ENCODE measurements at places on chromosomes 12 and 14. TPM values are rescaled to one million over a fixed set of nuclear protein-coding genes. Genes with fewer than 3 reads are reported as not detected.

Gene PTPN21
- 24.6 TPM for polyA plus RNA-seq

Gene PPP1R1A
- 6.9 TPM for polyA plus RNA-seq

Gene FERMT2
- polyA plus RNA-seq: 136 TPM

Gene DBX2
- not detected for polyA plus RNA-seq

Gene TSPAN9
- polyA plus RNA-seq: 81.2 TPM

Gene RIPK3
- polyA plus RNA-seq: 2.1 TPM

Gene CYP46A1
- 6.1 TPM for polyA plus RNA-seq

Gene CEBPE
- polyA plus RNA-seq: 0.10 TPM

Gene CRY1
- 27.5 TPM for polyA plus RNA-seq

Gene BHLHE41
- 0.86 TPM for polyA plus RNA-seq

Gene EML5
- polyA plus RNA-seq: 1.3 TPM

Gene TDG
- polyA plus RNA-seq: 51.0 TPM

Gene PPFIBP1
- 51.4 TPM for polyA plus RNA-seq

Gene SSTR1
- polyA plus RNA-seq: 1.3 TPM

Gene DACT1
- polyA plus RNA-seq: 27.3 TPM

Gene ST8SIA1
- polyA plus RNA-seq: 11.9 TPM

Gene TAS2R19
- polyA plus RNA-seq: 1.7 TPM

Gene TMEM132C
- polyA plus RNA-seq: 31.5 TPM

Gene GPRC5A
- 15.2 TPM for polyA plus RNA-seq

Gene TROAP
- polyA plus RNA-seq: 31.7 TPM

Gene TM7SF3
- polyA plus RNA-seq: 44.3 TPM

Gene GUCY2C
- polyA plus RNA-seq: 0.55 TPM

Gene ZNF891
- 8.2 TPM for polyA plus RNA-seq

Gene MANSC1
- 32.4 TPM for polyA plus RNA-seq

Gene TMEM121
- 8.4 TPM for polyA plus RNA-seq

Gene KRT83
- polyA plus RNA-seq: not detected

Gene WSCD2
- polyA plus RNA-seq: 0.25 TPM

Gene STAC3
- polyA plus RNA-seq: 4.6 TPM

Gene VRTN
- polyA plus RNA-seq: not detected

Gene GPR68
- polyA plus RNA-seq: 3.8 TPM

Gene NCKAP5L
- polyA plus RNA-seq: 14.8 TPM

Gene C12orf76
- polyA plus RNA-seq: 38.3 TPM

Gene GPR135
- polyA plus RNA-seq: 6.1 TPM

Gene GPN3
- 26.5 TPM for polyA plus RNA-seq

Gene CLEC9A
- polyA plus RNA-seq: 2.5 TPM

Gene ANKRD33
- not detected for polyA plus RNA-seq

Gene SERPINA1
- 5.4 TPM for polyA plus RNA-seq

All from right lung (tissue), 10 donors.